ENCODE measurements at places on chromosomes 12 and 14.

DNA sequence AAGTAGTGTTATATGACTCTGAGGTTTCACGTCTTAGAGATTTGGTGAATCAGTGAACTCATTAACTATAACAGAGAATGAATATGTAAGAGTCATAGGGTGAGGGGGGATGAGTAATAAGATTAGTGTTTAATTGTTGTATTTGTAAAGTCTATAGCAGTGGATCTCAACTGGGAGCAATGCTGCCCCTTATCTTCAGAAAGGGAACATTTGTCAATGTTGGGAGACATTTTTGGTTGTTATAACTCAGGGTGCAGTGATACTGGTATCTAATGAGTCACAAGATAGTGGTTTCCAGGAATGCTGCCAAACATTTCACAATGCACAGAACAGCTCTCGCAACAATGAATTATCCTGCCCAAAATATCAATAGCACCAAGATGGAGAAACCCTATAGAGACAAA lies 1193.7 kb downstream of the GALC start:
- DNase-seq: no peak

DNA sequence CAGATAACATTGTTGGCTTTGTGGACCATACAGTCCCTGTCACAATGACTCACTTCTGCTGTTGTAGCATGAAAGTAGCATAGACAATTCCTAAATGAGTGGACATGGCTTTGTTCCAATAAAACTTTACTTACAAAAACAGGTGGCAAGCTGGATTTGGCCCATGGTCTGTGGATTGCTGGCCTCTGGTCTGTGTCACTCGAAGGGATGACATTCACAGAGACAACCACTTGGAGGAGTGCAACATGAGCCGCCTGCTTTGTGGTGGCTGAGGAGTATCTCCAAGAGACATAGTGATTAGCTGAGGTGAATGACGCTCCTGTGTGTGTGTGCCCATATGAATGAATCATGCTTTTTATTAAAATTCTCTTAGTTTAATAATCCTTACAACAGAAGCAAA lies 81.3 kb upstream of the NRXN3 start:
- DNase-seq: no peak

DNA sequence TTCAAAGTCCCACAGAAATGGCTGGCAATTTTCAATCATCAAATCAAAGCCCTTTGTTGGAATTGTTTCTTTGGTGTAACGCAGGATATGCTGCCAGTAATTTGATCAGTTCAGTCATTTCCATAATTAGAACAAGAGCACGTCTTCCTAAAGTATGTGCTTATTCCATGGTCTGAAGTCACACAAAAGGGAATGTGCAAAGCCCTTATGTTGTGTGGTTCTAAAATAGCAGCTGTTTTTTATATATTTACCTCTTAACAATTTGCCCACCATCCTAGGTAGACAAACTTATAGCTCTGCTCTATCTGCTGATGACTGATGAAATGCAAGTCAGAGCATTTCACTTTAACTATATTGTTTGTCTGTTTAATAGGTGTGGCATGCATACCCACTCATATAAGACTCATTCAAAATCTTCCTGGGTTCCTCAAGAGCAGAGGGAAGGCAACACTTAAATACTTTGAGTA lies 176.1 kb upstream of the SLC38A2 start:
- DNase-seq: no peak

DNA sequence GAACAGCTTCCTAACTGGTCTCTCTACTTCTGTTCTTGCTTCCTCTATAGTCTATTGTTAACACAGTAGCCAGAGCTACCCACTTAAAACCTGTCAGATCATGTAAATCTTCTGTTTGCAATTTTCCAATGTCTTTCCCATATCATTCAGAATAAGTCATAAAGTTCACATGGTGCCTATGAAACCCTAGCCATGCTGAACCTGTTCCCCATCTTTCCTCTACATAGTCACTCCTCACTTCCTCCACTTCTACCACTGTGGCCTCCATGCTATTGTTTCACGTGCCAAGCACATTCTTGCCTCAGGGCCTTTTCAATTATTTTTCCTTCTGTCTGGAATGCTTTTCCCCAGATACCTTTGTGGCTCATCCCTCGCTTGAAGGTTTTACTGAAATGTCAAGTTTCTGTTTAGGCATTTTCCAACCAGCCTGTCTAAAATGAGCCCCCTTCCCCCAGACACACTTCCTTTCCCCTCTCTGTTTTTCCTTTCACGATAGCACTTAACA lies 132.1 kb downstream of the DYRK2 start:
- no peak for DNase-seq

DNA sequence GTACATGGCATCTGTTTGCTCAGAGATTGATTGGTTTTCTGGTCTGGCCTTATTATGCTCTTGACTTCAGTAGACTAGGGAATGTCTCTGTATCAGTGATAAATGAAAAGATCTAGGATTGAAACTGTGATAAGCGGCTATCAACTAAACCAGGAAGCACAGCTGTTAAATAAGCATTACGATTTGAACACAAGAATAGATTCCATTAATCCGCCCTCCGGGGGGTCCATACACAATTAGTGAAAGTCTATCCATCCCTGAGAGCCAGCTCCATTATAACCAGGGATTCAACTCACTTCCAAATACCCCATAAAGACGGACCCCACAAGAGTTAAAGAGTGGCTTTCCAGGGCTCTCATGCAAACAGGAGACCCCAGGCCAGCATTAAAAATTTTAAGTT lies 279.0 kb downstream of the GRIN2B start:
- DNase-seq: no peak

DNA sequence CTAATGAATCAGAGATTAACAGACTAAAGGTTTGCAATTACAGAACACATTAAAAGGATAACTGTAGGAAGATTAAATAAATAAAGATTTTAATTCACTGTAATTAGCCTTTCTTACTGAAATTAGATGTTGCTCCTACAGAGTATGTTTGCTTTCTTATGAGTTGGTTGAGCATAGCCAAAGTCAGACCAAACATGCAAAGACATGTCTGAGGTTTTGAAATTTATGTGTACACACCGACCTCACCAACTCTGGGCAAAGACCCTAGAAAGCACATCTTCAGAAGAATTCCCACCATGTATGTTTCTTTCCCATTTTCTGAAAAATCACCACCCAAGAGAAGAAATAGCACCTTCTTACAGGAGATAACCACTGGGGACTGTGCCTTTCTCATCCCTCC lies 159.2 kb downstream of the PAX9 start:
- no peak for DNase-seq

DNA sequence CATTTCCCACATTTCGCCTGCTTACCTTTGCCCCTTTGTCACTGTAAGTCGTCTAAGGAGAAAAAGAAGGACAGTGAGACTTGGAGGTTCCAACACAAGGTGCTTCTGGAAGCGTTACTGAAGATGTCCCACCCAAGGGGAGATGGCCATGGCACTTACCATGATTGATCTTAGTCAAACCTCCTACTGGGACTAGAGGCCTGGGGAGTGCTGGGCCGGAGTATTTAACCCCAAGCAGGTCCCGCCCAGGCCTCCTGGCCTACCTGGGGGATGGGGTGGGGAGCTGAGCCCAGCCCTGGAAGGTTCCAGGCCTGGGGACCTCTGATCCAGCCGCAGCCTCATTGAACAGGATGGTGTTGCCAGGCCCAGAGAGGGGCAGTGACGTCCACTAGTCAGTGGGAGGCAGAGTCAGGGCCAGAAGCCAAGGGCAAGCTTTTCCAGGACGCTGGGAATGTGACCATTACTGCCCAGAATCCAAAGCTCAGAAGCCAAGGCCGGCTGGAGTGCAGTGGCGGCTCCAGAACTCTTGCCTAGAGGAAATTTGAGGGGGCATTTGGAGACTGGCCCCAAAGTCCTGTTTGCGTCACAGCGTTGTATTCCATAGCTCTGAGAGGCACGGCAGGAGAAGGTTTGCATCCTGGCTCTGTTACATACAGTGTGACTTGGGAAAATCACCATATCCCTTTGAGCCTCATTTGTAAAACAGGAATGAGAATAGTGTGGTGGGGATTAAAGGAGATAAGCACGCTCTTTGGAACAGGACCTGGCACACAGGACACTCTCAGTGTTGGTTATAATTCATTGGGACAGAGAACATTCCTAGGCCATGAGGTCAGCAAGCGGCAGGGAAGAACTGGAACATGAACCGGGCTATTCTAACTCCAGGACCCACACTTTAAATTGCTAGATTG lies at the start of gene HPD:
Gene HPD (minus strand): TSS at position 198 of the 911 bp plus-strand sequence. CDS start 36 bp downstream, at position 162.
- no peak for DNase-seq

DNA sequence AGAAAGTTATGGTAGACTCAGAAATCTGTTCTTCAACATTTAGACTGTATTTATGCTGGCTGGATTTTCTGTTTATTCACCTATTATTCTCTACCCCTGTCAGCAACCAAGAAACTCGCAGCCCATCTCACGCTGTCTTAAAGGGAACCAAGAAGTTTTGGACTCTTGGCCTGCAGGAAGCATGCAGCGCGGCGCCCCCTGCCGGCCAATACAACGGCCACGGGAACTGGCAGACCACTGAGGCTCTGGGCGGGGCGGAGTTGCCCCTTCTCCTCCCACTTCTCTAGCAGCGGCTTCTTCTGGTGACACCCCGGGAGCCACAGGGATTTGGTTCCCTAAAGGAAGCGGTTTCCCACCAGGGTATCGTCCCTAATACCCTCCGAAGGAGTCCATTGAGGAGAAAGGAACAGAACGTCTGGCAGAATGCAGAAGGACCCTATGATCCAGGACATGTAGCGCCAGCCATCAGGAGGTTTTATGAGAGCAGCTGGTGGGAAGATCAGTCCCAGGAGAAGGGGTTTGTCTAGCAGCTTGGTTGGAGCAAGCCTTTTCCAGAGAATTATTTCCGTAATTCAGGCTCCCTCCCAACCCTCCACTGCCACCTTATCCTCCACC lies 21.0 kb upstream of the RNASE2 start:
- peak; percentile 13 for DNase-seq

DNA sequence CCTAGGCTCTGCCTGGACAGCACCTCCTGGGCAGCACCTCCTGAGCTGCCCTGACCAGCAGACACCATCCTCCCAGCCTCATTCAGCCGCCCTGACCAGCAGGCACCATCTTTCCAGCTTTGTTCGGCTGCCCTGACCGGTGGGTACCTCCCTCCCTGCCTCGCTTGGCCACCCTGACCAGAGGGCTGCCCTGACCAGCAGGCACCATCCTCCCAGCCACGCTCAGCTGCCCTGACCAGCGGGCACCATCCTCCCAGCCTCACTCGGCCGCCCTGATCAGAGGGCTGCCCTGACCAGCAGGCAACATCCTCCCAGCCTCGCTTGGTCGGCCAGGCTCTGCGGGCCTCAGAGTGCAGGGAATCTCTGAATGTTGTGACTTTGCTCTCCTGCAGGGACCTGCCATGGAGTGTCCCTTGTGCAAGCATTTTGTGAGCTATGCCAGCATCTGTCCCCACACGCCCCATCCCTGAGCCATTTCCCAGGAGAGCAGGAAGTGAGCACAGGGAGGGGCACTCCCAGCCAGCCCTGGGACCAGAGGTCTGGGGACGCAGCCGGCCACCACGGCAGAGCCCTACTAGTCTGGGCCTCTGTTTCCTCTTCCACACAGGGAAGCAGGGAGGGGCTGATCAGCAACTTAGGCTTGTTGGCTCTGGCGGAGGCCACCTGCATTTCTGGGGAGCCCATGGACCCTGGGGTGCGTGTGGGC lies 265.5 kb downstream of the SEC23A start:
- no peak for DNase-seq

GRCh38 chr14:74596741-74597450 lies 15.1 kb downstream of the LTBP2 start:
- no peak for DNase-seq

GRCh38 chr14:102195446-102195845 lies 55.7 kb downstream of the WDR20 start:
- no peak for DNase-seq

- DNase-seq: no peak
Observed at GRCh38 chr12:44616402-44616801, 259.7 kb downstream of the NELL2 start.

DNA sequence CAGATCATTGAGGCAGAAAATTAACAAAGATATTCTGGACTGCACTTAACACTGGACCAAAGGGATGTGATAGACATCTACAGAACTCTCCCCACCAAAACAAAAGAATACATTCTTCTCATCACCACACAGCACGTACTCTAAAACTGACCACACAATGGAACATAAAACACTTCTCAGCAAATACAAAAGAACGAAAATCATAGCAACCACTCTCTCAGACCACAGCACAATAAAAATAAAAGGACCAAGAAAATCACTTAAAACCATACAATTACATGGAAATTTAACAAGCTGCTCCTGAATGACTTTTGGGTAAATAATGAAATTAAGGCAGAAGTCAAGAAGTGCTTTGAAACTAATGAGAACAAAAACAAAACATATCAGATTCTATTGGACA lies 254.0 kb upstream of the STXBP6 start:
- DNase-seq: no peak

GRCh38 chr14:96501217-96501739 lies 904 bp upstream of the PAPOLA start:
- DNase-seq: no peak

- no peak for DNase-seq
Observed at GRCh38 chr12:1391722-1392121, 202.7 kb downstream of the FBXL14 start.

DNA sequence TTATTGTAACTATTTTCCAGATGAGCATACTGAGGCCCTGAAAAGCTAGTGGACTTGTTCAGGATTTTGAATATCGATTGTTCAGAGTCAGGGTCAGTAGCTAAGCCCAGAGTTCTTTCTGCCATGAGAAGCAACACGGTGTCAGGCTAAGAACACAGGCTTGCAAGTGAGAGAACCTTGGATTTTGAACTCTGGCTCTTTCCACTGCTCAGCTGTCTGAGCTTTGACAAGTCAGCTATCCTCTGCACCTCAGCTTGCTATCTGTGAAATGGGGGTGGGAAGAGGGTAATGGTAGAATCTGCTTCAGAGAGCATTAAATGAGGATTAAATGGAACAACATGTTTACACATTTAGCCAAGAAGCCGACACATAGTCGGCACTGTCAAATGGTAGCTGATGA lies 157.2 kb downstream of the SAMD4A start:
- DNase-seq: no peak

DNA sequence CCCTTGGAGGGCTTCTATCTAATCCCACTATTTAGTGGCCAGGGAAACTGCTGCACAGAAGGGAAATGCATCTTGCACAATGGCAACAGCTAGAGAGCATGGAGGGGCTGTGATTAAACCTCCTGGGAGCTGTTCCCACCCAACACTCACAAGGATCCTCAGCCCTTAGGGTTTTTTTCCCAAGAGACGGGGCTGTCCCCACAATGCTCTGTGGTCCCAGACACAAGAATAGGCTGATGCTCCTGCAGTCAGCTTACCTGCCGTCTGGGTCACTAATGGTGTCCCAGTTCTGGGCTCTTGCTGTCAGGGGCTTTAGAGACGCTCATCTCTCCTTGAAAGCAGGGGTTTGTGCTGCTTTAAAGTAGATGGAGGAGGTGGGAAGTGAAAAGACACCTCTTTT lies 4.6 kb downstream of the SERPINA1 start:
- DNase-seq: no peak

- DNase-seq: no peak
Observed at GRCh38 chr12:118098911-118099671, 4.7 kb downstream of the VSIG10 start.

DNA sequence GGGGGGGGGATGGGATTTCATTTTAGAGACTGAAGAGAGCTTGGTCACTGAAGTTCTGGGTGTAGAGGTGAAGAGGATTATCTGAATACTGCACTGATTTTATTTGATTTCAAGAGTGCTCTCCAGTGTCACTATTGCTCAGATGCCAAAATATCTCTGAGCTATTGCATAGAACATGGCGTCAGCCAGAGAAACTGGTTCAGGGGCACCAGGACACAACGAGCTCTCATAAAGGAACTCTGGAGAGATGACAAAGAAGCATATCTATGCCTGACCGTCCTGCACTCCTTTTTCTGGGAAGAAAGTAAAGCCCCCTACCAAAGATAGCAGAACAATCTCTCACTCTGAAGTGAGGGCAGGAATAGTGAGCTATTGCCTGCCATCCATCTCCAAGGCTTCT lies 2.0 kb downstream of the SLC7A8 start:
- DNase-seq: no peak

GRCh38 chr12:30188602-30189326 lies 405.0 kb upstream of the TMTC1 start:
- DNase-seq: no peak
